ENCODE measurements at places on chromosomes 13 and 19.

DNA sequence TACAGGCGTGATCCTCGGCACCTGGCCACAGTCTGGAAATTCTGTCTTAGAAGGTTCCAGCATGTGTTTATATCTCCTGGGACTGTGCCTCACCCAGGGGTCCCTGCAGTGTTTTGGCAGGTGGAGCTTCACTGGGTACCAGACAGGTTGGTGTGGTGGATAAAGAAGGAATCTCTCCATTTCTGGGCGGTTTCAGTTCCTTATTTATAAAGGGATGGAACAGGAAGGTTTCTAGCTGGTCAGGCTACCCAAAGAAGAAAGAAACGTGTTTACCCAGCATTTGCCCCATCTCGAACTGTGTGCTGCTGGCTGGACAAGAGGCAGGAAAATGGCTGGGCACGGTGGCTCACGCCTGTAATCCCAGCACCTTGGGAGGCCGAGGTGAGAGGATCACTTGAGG, 9.8 kb downstream of the PNPLA6 start:
- DNase-seq: no peak

DNA sequence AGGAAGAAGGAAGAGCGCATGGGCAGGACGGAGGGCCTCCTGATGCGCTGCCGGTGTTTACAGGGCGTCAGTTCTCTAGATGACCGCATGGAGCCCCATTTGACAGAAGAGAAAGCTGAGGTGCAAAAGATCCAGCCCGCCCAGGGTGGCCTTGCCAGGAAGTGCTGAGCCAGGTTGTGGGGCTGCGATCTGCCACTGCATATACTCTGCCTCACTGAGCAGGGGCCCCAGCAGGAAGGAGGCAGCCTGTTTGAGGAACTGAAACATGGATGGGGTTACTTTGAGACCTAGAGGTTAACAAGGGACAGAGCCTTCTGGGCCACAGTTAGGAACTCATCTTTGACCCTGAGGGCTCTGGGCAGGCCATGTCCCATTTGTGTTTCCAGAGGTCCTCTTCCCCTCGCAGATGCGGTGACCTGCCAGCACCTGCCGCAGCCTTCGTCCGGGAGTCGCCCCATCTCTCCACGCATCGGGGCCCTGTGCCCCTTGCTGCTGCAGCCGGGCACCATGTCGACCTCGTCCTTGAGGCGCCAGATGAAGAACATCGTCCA, 3.2 kb downstream of the EPN1 start:
- DNase-seq: no peak

GRCh38 chr19:49473868-49474541, at the start of gene FLT3LG:
TSS of gene FLT3LG (plus strand) at chr19:49474215. CDS start at chr19:49474640, 425 bp downstream.
- DNase-seq: no peak

GRCh38 chr13:49367640-49368422, 76.0 kb downstream of the CAB39L start:
- DNase-seq: peak; percentile 30

DNA sequence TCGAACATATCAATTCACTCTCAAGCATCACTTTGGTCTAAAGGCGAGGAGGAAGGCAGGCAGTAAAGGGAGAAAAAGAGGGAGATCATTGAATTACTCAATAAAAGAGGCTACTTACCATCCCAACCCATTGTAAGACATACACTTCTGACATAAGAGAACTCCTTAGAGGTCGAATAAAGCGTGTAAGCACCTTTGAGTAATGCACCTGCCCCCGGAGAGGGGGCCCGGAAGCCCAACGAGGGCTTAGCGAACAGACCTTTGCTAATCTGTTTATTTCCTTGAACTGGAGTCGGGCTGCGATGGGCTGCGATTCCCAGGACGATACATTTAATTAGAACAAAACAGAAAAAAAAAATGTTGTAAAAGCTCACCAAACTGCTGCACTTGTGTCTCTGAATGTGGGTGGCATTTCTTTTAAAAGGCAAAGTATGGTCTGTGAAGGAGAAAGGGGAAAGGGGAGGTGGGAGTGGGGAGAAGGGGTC, 3.0 kb downstream of the ZC3H4 start:
- DNase-seq: no peak

GRCh38 chr13:111550062-111550461, 229.6 kb downstream of the TEX29 start:
- DNase-seq: no peak

DNA sequence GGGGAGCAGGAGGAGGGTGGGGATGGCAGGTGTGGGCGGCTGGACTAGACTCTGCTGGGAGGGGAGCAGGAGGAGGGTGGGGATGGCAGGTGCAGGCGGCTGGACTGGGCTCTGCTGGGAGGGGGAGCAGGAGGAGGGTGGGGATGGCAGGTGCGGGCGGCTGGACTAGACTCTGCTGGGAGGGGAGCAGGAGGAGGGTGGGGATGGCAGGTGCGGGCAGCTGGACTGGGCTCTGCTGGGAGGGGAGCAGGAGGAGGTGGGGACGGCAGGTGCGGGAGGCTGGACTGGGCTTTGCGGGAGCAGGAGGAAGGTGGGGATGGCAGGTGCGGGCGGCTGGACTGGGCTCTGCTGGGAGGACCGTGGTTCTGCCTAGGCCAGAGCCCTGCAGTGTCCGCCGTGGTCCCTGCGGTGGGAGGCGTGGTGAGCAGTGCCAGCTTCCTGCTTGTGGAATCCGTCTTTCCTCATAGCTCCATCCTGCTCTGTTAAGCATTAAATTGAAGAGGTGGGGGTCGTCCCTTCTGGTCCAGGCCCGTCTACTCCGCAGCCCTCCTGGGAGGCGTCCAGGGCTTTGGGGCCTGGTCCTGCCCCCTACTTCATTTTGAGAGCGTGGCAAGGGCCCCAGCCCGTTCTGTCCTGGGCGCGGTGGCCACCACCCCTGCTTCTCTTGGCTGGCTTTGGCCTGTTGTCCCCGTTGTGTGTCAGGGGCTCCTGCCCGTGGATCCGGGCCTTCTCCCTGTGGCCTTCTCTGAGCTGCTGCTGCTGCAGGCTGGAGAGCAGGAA, 4.7 kb downstream of the SPPL2B start:
- no peak for DNase-seq
